ENCODE measurements at places on chromosomes 2 and 18. TPM values are rescaled to one million over a fixed set of nuclear protein-coding genes. Genes with fewer than 3 reads are reported as not detected.

TXNDC2 gene
- not detected for total RNA-seq

GYPC gene
- total RNA-seq = 50.4 TPM

NGEF gene
- 47.6 TPM for total RNA-seq

EGR4 gene
- total RNA-seq = not detected

MTERF4 gene
- total RNA-seq = 60.5 TPM

MATN3 gene
- 35.2 TPM for total RNA-seq

CIAO1 gene
- 172 TPM for total RNA-seq

CTAGE1 gene
- total RNA-seq = not detected

UBE2F gene
- 35.1 TPM for total RNA-seq

CCBE1 gene
- total RNA-seq = 3.9 TPM

LYPD1 gene
- total RNA-seq = 2.1 TPM

TRIB2 gene
- total RNA-seq = 182 TPM

ASB18 gene
- not detected for total RNA-seq

SNORC gene
- total RNA-seq = 24.0 TPM

CELF4 gene
- total RNA-seq = not detected

PXDN gene
- 40.4 TPM for total RNA-seq

TTR gene
- total RNA-seq = not detected

- no peak for DNase-seq
Measured at GRCh38 chr2:143344780-143345179, 215.6 kb downstream of the ARHGAP15 start.

- DNase-seq = no peak
Measured at GRCh38 chr2:84613082-84613481, 96.8 kb downstream of the DNAH6 start.

- no peak for DNase-seq
Measured at GRCh38 chr2:129252781-129253460, 726.5 kb upstream of the RAB6C start.

GRCh38 chr2:218129458-218130135, 3.8 kb downstream of the CXCR2 start:
- DNase-seq = no peak

DNA sequence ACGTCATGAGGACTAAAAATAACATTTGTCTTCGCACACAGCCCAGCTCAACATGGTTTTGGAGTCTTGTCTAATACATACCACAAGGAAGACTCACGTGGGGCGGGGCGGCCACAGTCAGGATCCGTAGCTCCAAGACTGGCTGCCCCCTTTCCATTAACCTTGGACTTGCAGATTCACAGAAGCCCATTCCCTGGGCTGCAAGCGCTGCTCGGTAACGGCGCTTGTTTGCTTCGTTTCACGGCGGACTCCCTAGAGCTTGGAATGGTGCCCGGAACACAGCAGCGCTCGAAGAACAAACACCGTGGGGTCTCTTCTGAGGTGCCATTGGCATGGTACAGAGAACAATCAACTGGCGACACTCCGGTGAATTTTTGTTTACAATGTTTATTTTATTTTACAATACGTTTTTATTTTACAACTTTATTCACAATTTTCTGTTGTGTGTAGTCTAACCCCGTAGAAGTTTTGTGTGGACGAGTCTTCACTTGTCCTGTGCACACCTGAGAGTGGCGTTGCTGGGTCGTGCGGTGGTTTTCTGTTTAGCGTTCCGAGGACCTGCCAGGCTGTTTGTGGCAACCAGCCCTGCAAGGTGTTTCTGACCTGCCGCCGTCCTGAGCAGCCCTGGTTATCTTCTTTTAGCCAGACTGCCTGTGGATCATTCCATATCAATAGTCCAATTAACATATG, 126.5 kb downstream of the GALR1 start:
- no peak for DNase-seq

GRCh38 chr2:240226672-240227537, 86.4 kb upstream of the OTOS start:
- no peak for DNase-seq

GRCh38 chr2:223117533-223117932, 65.5 kb downstream of the KCNE4 start:
- no peak for DNase-seq

DNA sequence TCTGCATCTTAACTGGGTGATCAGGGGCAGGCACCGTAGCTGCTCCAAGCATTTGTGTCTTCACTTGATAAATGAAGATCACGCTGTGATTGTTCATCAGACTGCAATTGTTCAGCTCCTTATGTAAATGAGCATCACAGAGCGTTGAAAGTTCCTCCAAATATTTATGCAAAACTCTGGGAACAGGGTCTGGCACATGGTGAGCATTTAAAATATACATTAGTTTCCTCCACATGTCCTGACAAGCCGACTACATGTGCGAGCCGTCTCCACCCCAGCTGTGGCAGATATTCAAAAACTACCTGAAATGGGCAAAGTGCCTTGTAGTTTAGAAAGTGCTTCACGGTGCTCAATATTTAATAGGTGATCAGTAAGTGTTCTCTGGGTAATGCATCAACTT, 175.1 kb upstream of the ID2 start:
- no peak for DNase-seq

DNA sequence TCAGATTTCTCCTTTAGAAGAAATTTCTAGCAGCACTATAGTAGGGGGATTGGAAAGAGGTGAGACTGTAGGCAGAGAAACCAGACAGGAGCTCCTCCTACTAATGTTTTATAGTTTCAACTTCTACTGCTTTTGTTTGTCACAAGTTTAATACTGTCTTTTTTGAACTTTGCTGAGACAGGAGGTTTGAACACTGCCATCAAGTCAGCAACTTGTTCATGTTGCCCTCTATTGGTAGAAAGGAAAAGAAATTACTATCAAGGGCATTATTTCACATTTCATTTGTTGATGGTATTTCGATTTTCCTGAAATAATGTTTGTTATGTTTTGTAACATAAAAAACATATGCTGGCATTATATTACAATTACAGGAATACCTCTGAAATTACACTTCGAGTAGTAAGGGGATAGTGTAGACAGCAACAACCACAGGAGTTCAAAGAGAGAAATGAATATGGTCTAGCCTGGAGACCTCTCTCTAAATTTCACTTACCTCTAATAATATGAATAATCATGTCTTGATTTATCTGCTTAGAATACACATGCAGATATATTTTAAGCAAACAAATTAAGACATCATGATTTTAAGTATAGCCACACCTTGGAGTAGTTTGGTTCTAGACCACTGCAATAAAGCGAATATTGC, 12.4 kb upstream of the CCDC88A start:
- DNase-seq = no peak

DNA sequence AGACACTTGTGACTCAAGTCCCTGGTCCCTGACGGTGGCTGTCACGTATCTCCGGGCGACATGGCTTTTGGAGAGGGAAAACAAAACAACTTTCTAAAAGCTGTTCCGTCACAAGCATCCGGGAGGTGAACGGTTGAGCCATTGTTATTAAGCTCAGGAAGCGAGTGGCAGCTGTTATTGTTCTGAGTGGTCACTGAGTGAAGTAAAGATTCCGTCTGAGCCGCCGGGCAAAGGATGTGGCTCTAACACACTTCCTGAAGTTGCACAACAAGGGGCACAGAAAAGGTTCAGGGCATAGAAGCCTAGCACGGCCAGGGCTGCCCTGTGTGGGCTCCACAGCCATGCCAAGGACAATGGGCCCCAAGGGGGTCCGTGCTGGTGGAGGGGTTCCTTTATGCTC, 24.3 kb downstream of the INPP5D start:
- no peak for DNase-seq

DNA sequence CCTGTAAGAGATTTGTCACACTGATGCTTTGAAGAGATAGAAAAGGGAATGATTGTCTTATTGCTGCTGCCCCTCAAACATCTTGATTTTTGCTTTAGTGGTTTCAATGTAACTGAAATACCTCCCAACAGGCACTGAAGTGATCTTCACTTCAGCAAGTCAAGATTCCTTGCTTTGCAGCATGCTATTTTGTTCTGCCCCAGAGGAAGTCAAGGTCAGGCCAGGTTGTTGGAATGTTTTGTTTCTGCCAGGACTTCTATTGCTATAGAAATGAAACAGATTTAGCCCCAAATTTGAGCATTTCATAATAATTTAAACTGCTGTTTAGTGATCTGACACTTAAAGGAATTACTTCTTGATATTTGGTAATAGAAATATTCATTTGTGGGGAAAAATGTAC, 277.6 kb downstream of the ZNF804A start:
- no peak for DNase-seq

DNA sequence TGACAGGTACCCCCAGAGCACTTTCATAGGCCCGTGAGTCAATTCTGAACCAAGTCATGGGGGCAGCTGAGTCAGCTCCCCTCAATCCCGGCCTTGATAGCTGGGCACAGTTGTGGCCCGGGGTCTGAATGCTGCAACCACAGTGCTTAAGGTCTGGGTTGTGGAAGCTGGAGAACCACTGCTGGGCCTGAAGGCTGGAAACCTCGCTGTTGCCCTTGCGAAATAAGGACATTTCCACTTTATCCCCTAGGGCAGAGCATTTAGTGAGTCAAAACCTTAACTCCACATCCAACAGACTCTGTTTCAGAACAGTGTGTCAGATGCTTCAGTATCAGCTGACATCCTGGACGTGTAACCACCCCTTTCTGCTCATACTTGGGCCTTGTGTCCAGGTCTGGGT, 58.6 kb downstream of the SP110 start:
- no peak for DNase-seq

- DNase-seq = no peak
Measured at GRCh38 chr2:236033462-236033861, 134.7 kb downstream of the GBX2 start.

- peak; percentile 25 for DNase-seq
Measured at GRCh38 chr2:146893500-146894041, 951.3 kb upstream of the ACVR2A start.

GRCh38 chr18:12571630-12572029, 86.3 kb downstream of the SPIRE1 start:
- DNase-seq = no peak

- peak; percentile 64 for DNase-seq
Measured at GRCh38 chr18:48607056-48607984, 68.5 kb downstream of the CTIF start.

DNA sequence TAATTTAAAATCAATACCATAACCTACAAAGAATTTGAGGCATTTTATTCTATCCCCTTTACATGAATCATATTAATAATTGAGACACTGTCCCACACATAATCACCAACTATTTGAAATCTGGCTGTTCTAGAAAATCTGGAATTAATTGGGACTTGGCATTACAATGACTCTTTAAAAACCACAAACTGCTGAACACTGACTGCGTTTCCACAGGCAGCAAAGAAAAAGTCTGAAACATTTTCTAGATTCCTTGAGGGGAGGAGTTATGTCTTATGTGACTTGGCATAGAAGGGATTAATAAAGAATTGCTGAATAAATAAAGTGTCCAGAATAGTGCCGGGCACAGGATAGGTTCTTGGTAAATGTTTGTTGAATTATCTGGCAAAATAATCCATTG, 61.4 kb downstream of the GPR39 start:
- DNase-seq = no peak

DNA sequence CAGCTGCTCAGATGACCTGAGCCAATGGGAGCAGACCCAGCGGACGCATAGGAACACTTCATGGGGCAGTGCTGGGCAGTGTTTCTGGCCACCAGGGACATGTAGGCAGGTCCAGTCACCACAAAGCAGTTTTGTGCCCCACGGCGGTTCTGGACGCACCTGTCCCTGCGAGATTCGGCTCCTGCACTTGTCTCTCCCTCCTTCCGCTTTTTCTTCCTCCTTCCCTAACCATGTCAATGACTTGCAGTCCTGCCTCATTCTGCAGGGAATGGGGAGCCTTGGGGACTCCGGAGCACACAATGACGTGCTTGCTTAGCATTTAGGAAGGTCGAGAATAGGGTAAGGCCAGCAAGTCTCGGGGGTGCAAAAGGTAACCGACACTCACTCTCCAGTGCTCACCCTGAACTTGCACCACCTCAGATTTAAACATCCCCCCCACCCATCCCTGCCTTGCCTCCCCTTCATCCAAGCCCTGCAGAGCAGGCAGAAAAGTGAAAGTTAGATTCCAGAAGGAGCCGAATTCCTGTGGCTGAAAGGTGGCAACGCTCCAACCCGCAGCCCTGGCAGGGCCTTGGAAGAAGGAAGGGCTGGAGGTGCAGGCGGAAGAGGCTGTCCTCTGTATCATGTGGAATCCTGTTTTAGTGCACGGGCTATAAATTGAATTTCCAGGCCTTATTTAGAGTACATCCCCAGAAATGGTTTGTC, 40.5 kb upstream of the ATG16L1 start:
- DNase-seq = peak; percentile 75
